ENCODE measurements at places on chromosomes 5 and 9. TPM values are rescaled to one million over a fixed set of nuclear protein-coding genes. Genes with fewer than 3 reads are reported as not detected.

DNA sequence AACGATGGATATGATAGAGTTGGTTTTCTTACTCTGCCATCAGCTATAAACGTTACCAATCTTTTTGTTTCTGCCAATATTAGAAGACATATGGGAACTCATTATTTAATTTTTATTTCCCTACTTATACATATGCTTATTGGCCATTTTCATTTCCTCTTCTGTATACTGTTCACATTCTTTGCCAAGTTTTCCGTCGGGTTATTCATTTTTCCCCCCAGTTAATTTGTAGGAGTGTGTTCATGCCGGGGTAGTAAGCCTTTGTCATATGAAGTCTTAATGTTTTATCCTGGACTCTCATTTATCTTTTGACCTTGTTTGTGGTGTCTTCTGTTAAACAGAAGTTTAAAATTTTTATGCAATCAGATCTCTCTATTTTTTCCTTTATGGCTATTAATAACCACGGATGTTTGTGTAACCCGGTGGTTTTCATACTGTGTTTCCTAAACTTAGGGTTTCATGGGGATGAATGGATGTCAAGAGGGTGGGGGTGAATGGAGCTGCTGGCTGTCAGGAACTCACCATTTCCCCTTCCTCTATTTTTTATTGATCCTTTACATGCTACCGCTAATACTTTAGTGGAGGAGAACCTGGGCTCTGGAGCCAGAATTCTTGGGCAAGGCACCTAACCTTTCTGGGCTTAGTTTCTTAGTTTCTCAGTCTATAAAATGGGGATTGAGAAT, 42.5 kb upstream of the PPARGC1B start:
- no peak for DNase-seq

DNA sequence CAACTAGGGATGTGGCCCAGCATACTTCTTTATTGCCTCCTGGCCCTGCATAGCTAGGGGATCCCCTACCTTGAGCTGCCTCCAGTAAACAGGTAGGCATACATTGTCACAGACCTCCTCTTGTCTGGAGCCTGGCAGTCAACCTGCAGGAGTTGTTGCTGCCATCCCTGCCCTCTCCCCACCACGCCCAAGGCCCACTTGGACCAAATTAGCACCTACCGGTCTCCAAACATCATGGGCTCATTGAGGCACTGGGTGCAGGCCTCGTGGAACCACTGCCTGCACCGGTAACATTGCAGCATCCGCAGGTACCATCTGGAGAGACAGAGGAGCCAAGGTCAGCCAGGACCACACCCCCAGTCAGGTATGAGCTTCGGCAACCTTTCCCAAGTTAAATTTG, 10.3 kb downstream of the PHF19 start:
- DNase-seq, result no peak

GRCh38 chr5:37839407-37840052, at the start of gene GDNF:
Gene GDNF (minus strand): TSS chr5:37840041. CDS start chr5:37834796, 5,245 bp downstream.
- no peak for DNase-seq

DNA sequence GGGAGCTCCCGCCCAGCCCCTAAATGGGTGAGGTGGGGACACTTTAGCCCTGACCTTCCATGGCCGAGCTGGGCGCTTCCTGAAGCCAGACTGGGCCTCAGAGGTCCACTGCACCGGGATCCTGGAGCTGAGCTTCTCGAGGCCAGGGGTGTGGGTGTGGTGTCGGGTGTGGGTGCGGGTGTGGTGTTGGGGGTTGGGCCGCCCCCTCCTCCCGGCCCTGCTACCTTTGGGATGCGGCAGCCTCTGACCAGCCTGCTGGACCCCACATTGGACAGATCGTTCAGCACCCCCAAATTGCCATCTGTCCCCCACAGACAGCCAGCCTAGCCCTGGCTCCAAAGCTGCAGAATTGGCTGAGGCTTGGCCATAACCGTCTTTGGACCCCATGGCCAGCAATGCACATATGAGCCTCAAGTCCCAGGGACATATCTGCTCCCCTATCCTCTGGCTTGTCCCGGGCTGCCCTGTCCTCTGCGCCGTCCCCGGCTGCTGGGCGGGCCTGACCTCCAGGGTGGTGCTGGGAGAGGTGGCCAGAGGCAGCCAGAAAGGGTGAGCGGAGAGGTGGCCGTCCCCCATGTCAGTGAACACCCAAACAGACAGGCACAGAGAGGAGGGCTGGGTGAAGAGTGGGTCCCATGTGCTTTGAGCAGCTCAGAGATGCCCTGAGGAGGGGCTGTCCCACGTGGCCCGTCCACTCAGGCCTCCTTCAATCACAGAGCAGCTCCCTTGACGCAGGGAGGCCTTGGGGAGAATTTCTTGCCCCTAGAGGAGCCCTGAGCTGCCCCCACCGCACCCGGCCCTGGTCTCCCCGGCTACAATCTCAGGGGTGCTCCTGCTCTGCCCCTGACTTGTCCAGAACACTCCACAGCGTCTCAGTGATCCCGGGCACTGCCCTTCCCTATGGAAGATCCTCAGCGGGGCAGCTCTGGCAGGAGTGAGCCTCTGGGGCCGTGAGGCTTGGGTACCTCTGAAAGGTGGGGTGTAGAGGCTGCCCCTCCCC, 3.4 kb upstream of the PTGDS start:
- DNase-seq, result no peak

- DNase-seq, result no peak
These were observed 422 bp upstream of the TRIM32 start for GRCh38 chr9:116686693-116687073.

DNA sequence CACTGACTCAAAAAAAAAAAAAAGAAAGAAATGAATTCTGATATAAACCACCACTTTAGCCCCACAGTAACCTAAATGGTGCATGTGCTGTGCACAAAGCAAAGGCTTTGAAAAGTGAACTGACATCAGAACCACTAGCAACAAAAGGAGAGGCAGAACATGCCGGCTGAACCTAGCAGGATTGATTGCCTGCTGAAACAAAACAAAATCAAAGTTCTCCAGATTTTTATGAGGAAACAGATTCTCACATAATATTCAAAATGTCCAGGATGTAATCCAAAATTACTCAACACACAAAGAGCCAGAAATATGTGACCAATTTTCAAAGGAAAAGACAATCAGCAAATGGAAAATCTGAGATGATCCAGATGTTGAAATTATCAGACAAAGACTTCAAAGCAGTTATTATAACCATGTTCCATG, 37.9 kb downstream of the UBTD2 start:
- DNase-seq, result no peak

GRCh38 chr5:94778732-94779131, 160.3 kb downstream of the SLF1 start:
- DNase-seq, result no peak

DNA sequence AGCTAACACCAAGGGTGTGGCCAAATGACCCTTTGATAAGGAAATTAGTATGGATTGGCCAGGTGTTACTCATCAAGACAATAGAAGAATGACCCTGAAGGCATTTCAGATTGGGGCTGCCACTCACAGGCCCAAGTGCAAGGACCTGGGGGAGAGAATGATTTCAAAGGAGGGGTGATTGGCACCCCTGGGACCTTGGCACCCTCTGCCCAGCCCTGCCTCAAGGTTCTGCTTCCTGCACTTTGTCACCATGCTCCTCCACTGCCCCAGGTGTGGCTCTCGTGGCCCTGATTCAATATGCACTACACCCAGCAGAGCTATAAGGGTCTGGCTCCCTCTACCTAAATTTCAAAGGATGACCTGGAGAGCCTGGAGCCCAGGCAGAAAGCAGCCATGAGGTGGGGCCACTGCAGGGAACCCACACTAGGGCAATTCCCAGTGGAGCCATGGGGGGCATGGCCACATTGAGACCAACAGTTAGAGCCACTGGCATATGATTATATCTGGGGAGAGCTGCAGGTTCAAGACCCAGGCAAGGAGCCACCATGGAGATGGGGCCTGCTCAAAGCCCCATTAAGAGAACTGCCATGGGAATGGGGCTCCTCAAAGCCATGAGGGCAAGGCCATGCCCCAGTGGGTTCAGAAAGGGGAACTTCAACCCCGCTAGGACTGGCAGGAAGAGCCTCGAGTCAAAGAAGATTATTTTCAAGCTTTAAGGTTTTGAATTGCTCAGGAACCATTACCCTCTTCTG, 93.0 kb downstream of the CEMIP2 start:
- DNase-seq, result no peak

- no peak for DNase-seq
These were observed 48.7 kb upstream of the PSD2 start for GRCh38 chr5:139746691-139747582.

DNA sequence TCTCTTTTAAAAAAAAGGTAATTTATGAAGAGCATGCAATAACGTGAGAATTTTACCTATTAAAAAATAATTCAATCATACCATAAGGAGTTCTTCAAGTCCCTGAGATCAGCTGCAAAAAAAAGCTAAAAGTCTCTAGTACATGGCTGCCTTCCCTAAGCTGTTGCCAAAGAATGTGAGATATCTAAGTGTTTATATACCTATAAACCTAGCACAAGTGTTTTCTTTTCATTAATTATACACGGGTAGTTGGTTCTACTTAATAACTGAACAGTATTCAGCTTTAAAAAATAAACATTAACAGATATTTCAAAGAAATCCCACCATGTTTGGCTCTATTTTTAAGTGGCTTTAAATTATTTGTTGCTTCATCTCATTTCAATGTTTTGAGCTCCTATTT, 25.9 kb downstream of the FNBP1 start:
- no peak for DNase-seq

- no peak for DNase-seq
These were observed 245.3 kb upstream of the RASA1 start for GRCh38 chr5:87022415-87022814.

DNA sequence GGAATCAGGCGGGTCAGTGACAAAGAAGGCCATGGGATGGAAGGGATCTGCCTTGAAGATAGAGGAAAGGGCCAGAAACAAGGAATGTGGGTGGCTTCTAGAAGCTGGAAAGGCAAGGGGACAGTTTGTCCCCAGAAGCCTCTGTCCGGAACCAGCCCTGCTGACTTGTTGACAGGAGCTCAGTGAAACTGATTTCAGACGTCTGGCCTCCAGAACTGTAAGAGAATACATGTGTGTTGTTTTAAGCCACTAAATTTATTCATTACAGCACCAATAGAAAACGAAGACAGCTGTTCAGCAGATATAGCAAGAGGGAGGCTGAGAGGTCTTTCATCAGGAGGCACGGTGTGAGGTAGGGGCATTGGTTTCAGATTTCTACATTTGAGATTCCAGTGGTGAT, 422.5 kb downstream of the KDM4C start:
- no peak for DNase-seq

DNA sequence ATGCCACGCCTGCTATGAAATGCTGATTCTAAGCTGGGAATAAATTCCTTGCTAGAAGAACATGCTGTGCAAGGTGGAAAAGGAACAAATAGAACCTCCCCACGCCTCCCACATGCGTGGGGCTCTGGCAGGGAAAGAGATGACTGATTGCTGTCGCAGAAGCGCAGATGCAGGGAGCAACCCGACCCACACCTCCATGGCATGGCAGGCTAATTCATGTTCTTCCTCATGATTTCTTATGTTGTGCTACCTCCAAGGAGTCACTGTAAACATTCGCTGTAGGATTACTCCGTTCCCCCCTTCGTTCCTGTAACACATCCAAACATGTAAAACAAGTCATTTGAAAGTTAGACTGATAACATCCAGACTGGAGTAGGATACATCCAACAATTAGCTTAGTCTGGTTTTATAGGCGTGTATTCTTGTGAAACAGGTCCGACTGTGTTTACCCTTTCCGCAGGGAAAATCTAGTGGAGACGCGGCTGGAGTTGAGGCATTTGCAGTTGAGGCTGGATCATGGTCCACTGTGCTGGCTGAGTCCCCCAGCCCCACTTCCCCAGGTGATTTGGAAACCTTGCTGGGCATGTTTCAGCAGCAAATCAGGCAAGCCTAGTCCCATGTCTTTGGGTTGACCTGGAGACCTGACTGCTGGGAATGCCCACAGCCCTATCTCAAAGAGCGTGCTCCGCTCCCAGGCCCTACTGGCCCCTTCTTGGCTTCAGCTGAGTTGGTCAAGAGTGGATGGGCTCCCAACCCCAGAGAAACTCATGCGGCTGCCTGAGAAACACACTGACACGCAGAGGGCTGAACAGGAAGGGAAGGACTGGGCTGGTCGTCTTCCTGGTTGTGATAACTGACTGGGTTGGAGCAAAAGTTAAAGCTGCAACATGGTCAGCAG, 24.8 kb upstream of the ANKRD33B start:
- no peak for DNase-seq

DNA sequence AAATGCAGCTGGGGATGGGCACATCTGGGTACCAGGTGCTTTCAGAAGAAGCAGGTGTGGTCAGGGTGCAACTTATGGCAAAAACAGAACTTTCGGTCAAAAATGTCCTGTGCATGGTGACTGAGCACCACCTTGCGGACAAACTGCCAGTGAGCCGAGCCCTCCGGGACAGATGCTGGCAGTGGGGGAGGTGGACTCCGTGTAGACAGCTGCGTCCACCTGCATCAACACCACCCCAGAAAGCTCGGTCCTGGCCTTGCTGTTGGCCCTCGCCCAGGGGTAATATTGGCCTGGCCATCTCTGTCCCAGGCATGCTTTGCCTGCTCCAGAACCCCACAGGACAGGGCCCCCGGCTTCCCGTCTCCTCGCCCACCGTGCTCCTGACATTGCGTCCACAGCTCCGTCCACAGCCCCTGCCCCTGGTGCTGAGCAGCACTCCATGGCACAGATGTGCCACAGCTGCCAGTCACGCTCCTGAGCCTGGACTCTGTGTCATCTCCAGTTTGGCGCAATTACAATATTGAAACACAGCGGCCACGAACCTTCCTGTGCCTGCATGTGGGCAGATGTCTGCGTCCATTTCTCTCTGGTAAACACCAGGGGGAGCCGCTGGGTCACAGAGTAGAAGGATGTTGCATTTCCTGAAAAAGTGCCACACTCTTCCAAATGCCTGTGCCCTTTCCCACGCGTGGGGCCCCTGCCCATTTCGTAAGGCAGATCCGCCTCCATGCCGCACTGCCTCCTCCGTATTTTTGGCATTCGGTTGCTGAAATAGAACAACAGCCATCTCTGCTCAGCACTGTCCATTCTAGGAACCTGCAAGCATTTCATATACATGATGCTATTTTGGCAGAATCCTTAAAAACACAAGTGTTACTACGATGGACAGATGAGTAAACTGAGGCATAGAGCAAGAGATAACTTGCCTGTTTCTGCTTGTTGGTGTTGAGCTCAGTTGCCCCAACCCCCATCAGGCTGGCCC, 33.4 kb upstream of the SLC6A19 start:
- peak; percentile 83 for DNase-seq

Gene CCDC107
- total RNA-seq, result 34.1 TPM

Gene CHMP5
- total RNA-seq, result 52.4 TPM

Gene PCDHB15
- 3.2 TPM for total RNA-seq

Gene ICE1
- total RNA-seq, result 22.1 TPM

Gene IRX2
- 0.16 TPM for total RNA-seq

Gene SLC30A5
- 31.8 TPM for total RNA-seq

Gene HOMER1
- total RNA-seq, result 0.06 TPM

Gene PCA3
- total RNA-seq, result not detected

Gene CLPTM1L
- total RNA-seq, result 88.8 TPM

Gene FBLL1
- 2.8 TPM for total RNA-seq

Measured in adrenal gland (tissue), 19 donors.